ENCODE measurements at places on chromosomes 7 and 10. TPM values are rescaled to one million over a fixed set of nuclear protein-coding genes. Genes with fewer than 3 reads are reported as not detected.

Gene PBLD
- total RNA-seq: 5.1 TPM

Gene AZGP1
- 85.5 TPM for total RNA-seq

Gene CYP3A7
- not detected for total RNA-seq

Gene PTPRN2
- total RNA-seq: 1.3 TPM

Gene PYROXD2
- 10.4 TPM for total RNA-seq

Data from left ventricle myocardium inferior (tissue), 1 donor.